ENCODE measurements at places on chromosomes 7 and 10.

- DNase-seq = peak; percentile 92
Observed at GRCh38 chr7:5428478-5429252, 5.0 kb upstream of the TNRC18 start.

GRCh38 chr10:63766745-63767137, 245.5 kb downstream of the REEP3 start:
- DNase-seq = no peak

- DNase-seq = no peak
Observed at GRCh38 chr7:147586526-147586925, 1004.0 kb upstream of the C7orf33 start.

DNA sequence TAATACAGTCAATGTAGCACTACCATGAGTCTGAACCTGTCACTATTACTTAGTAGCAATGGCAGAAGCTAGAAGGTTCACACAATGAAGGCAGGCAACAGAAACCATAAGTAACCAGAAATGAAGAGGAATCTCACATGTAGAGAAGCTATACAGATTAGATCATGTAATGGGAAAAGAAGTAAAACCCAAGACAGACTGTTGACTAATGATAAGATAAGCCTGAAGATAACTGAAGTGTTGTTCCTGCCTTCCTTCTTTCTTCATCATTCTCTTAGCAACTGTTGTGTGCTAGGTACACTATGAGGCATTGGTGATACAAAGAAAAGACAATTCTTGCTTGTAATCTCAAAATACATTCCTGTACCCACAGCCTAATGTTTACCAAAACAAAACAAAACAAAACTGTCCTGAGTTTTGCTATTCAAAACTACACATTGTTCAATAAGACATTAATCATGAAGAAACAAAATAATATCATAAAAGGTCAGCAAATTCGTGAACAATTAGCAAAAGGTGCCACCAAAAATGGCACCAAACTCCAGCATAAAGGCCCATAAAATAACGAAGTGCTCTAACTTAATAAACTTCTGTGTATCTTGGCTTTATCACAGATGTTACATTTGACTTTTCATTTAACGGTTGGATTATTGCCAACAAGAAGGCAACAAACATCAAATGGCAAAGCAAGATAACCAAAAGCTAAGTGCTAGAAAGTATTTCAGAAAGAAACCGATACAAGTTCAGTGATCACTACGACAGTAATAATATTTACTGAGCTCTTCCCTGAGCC, 27.1 kb downstream of the ZNF800 start:
- peak; percentile 74 for DNase-seq

DNA sequence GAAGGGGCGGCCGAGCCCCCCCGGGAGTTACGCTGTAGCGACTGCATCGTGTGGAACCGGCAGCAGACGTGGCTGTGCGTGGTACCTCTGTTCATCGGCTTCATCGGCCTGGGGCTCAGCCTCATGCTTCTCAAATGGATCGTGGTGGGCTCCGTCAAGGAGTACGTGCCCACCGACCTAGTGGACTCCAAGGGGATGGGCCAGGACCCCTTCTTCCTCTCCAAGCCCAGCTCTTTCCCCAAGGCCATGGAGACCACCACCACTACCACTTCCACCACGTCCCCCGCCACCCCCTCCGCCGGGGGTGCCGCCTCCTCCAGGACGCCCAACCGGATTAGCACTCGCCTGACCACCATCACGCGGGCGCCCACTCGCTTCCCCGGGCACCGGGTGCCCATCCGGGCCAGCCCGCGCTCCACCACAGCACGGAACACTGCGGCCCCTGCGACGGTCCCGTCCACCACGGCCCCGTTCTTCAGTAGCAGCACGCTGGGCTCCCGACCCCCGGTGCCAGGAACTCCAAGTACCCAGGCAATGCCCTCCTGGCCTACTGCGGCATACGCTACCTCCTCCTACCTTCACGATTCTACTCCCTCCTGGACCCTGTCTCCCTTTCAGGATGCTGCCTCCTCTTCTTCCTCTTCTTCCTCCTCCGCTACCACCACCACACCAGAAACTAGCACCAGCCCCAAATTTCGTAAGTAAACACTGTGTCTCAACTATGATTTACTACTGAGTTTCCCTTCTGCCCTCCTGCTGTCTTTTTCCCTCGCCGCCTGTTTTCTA, 666 bp downstream of the NRG3 start:
- DNase-seq = no peak

- no peak for DNase-seq
Observed at GRCh38 chr10:32680803-32681557, 235.0 kb downstream of the CCDC7 start.

DNA sequence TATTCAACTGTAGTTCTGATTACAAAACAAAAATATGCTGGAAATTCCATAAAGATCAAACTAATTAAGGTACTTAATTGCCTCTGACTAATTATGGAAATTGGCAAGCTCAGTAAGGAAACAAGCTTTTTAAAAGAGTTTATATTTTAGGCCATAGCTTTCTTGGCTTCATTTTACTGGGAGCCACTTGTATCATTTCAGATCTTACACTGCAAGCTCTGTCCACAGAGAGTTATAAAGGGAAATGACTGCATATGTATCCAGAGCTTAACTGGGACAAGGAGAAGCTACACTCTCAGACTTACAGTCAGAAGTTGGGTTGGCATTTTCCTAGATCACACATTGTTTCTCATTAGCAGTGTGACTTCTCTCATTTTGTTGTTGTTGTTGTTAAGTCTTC, 92.4 kb downstream of the LRRN3 start:
- DNase-seq = no peak

- DNase-seq = no peak
Observed at GRCh38 chr10:58158806-58159205, 108.9 kb downstream of the IPMK start.

- no peak for DNase-seq
Observed at GRCh38 chr7:43938892-43939482, 12.8 kb downstream of the UBE2D4 start.

Data from erythroblast (primary cell).